ENCODE measurements at places on chromosomes 11 and 22.

- DNase-seq = no peak
Measured at GRCh38 chr11:43197379-43197778, 114.4 kb upstream of the API5 start.

- no peak for DNase-seq
Measured at GRCh38 chr22:19098157-19098556, 24.1 kb downstream of the DGCR2 start.

DNA sequence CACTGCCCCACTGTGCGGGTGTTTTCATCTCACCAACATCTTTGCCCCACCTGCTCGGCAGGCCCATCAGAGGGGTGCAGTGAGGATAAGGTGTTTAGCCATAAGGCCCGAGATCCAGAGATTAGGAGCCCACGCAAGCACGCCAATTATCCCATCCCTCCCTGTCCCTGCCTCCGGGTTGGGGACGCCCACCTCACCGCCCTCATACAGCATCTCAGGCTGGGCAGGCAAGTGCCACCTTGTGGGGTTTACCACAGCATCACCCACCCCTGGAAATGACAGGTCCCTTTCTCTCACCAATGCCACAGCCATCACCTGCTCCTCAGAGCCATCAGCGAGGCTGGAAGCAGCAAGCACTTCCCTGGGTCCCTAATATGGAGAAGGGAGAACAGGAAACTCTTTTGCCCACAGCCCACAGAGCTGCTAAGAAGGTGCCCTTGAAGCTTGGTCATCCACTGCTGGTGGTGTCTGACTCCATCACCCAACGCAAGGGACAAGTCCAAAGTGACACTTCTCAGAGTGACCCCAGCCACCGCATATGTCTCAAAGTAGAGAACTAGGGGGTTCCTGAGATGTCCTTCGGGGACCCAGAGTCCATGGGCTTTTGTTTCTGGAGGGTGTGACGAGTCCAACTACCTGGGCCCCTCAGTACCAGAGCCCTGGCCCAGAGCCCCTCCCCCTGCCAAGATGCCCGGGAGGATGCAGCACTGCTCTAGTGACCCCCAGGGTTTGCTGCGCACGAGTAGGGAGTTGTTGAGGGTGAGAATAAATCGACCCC lies 15.8 kb downstream of the VPS37C start:
- DNase-seq = no peak

GRCh38 chr11:10875430-10876021 lies 17.7 kb upstream of the ZBED5 start:
- DNase-seq = no peak

DNA sequence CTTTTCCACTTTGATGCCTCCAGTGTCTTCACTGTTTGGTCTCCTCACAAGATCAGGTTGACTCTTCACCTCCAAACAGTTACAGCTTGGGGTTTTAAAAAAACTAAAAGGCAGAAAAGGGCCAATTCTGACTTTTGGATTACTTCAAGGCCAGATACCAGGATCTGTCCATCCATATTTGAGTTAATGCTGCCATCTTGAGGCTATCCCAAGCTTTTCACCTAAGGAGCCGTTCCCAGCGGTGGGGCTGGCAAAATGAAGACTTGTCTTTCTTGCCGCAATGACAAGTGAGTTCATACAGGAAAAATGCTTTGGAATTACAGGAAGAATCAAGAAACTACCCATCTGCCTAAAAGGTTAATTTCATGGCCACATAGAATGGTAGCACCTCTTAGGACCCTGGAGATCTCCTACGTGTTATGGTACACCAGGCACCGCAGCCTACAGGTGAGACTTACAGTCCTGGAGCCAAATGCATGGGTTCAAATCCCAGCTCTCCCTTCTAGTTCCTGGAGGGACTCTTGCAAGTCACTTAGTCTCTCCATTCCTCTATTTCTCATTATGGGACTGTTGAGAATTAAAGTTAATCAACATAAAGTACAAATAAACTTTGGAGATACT lies 6.0 kb upstream of the OR5B21 start:
- peak; percentile 2 for DNase-seq

DNA sequence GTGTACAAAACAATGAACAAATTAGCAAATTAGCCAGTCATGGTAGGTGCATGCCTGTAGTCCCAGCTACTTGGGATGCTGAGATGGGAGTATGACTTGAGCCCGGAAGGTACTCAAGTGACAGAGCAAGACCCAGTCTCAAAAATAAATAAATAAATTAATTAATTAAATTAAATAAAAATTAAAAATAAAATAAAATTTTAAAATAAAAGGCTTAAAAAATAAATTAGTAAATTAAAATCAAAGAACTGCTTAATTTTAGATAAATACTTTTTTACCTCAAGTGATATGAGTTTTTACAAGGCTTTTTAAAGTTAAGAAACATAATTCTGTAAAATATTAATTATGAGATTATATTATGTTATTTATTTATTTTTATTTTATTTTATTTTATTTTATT lies 50.9 kb upstream of the TSPAN18 start:
- DNase-seq = no peak

GRCh38 chr22:25419247-25420113 lies 145.0 kb upstream of the GRK3 start:
- no peak for DNase-seq

GRCh38 chr22:30514252-30514651 lies 8.8 kb upstream of the SEC14L4 start:
- DNase-seq = no peak

DNA sequence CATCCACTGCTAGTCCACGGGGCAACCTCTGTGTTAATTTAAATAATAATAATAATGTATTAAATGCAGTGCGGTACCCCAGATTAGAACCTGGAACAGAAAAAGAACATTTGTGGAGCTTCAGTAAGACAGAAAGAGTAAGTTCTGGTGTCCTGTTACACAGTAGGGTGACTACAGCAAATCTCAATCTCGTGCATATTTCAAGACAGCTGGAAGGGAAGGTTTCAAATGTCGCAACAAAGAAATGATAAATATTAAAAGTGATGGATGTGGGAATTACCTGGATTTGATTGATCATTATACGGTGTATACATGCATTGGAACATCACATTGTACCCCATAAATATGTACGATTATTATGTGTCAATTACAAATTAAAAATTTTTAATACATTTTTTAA lies 1.7 kb upstream of the RAC2 start:
- no peak for DNase-seq

DNA sequence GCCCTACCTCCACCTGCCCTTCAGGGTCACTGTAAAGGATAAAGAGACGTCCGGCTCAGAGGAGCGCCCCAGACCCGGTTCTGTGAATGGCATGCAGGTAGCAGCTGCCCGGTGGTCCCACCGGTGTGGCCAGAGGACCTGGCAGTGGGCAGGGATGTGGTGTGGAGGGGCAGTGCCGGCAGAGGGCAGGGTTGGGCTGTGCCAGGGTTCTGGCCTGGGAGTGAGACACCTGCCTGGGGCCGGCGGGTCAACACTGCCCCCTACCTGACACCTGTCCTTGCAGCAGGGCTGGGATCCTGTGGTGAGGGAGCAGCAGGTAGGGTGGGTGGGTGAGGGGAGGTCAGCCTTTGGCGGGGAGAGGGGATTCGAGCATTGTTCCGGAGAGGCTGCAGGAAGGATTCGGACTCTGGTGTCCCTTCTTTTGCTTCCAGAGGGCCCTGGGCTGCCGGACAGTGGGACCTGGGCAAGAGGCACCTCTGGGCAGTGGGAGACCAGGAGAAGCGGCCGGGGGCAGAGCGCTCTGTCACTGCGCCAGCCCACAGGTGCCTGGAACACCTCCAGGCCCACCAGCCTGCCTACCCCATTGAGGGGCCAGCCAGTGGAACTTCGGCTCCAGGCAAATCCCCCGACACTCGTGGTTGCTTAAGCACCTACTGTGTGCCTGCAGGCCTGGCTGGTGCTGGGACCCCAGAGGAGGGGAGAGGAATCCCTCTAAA lies 1.6 kb upstream of the PHLDA2 start:
- DNase-seq = peak; percentile 31

DNA sequence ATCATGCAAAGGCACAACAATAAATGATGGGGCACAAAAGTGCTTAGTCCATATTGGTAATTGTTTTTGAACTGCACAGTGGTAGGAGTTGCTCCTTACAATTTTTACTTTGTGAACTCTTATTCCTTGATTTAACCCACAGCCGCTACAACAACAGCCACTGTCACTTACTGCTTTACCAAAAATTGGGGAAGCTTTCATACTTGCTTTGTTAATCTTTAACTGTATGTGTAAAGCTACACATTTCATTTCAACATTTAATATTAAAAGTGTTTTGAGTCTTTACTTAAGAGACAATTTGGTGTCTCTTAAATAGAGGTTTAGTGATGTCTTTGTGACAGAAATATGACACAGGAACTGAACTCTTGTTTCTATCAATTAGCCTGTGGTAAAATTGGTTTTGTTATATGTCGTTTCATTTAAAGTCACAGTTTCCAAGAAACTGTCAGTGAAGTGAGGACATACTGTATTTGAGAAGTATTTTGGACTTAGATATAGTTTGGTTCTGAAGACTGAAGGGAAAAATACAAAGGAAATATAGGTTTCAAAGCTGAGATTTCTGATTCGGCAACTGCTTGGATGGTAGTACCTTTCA lies 6.5 kb upstream of the IL18BP start:
- DNase-seq = no peak

DNA sequence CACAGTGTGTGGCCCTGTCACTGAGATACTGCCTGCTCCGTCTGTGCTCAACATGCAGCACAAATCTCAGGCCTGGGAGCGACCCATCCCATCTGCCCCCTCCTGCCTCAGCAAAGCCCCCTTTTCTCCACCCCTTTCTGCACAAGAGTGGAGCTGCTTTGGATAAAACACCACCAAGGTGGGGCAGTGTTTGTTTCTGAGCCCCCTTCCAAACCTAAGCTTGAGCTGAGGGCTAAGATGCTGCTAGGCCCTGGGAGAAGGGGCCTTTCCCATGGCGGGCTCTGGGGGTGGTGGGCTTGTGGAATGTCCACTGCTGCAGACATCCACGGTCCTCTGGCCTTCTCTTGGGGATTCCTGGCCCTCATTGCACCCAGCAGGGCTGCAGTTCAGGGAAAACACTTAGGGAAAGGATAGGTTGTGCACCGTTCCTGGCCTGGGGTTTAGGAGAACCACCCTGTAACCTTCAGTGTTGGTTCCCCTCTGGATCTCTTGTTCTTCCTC lies 594.1 kb downstream of the TBC1D22A start:
- no peak for DNase-seq

DNA sequence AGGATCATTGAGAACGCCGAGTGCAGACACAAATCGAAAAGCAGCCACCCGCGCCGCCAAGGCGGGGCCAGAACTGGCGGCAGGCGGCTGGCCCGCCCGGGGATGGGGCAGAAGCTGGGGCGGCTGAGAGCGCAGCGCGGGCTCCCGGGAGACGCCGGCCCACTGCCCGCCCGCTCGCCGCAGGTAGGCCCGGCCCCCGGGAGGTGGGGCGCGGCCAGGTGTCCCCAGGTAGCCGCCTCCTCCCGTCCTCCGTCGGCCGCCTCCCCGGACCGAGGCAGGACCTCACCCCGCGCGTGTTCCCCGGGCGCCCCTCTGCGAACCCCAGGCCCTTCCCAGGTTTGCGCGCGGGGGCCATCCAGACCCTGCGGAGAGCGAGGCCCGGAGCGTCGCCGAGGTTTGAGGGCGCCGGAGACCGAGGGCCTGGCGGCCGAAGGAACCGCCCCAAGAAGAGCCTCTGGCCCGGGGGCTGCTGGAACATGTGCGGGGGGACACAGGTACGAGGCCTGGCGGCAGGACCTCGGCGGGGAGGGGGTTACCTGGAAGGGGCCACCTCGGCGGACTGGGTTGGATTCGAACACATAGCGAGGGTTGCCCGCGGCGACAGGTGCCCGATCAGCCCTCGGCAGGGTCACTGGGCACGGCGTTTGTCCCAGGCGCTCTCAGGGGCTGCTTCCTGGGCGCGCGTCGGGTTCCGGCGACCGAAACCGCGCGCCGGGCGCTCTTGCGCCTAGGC lies at the start of gene PRRG4:
PRRG4 (plus strand) TSS at position 248 of the 733 bp plus-strand sequence. CDS start 603 bp downstream, outside the sequence.
- peak; percentile 80 for DNase-seq

- DNase-seq = no peak
Measured at GRCh38 chr22:17366830-17367229, 2.4 kb upstream of the CECR2 start.

GRCh38 chr11:19938169-19938856 lies 222.0 kb downstream of the DBX1 start:
- no peak for DNase-seq

- DNase-seq = no peak
Measured at GRCh38 chr22:28942801-28943500, 59.6 kb downstream of the ZNRF3 start.

- DNase-seq = no peak
Measured at GRCh38 chr11:128318856-128319474, 268.4 kb downstream of the ETS1 start.

DNA sequence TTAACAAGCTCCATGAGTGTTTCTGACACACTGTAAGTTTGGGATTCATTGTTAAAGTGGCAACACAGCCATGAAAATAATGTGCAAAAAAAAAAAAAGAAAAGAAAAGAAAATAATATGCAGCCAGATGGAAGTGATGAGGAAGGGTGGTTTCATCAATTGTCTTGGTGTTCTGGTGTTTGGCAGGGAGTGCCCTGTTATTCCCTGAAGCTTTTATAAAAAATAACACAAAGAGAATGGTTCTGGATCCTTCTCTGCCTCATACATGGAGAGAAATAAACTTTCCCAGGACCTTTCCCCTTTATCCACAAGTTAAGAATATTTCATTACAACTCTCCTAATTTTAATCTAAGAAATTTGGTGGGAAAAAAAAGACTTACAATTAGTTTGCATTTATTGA lies 16.7 kb downstream of the AMOTL1 start:
- DNase-seq = no peak

- no peak for DNase-seq
Measured at GRCh38 chr11:102760344-102761035, 19.9 kb downstream of the MMP10 start.

DNA sequence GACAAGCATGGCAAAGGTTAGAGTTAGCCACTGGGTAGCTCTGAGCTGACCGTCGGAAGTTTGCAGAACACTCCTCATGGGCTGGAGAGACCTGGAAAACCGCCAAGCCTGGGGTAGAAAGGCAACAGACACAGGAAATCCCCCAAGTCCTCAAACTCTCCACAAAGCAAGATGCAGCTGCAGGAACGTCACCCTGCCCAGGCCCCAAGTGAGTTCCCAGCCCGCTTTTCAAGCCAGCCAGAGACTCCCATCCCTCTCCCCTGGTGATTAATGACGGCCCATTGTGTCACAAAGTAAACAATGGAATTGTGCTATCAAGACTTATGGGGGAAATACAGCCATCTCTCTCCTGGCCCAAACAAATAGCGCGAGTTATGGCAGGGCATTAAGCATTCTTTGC lies 633.0 kb downstream of the TBC1D22A start:
- peak; percentile 9 for DNase-seq

DNA sequence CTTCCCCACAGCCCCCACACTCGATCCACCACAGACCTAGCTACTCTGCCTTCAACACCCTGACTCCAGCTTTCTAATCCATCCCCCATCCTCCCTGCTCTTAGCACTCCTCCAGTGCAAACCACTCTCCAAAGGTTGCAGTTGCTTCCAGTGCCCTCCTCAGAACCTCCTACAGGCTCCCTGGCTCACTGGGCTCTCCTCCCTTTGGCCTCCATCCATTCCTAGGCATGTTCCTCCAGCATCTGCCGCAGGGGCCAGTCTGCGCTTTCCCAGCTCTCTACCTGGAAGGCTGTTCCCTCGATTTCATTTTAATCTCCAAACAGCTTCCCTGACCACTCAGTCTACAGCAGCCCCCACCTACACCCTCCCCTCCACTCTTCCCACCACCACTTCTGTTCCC lies 133.8 kb downstream of the SPATA19 start:
- DNase-seq = no peak

All from DMS79 treated with DMSO at 0.1 percent for 48 hours (cell line).